ENCODE measurements at places on chromosomes 2 and 18. TPM values are rescaled to one million over a fixed set of nuclear protein-coding genes. Genes with fewer than 3 reads are reported as not detected.

GRCh38 chr18:46623541-46623940 is 33.5 kb downstream of the LOXHD1 start:
- H3K36me3 ChIP-seq: no peaks in the 10 kb centered on the region
- no peak overlapping the region for H3K4me3 ChIP-seq
- H3K4me1 ChIP-seq: no peaks in the 10 kb centered on the region
- no peak overlapping the region for H3K27ac ChIP-seq
- H3K27me3 ChIP-seq: peaks cover 91% of the 10 kb centered on the region

DNA sequence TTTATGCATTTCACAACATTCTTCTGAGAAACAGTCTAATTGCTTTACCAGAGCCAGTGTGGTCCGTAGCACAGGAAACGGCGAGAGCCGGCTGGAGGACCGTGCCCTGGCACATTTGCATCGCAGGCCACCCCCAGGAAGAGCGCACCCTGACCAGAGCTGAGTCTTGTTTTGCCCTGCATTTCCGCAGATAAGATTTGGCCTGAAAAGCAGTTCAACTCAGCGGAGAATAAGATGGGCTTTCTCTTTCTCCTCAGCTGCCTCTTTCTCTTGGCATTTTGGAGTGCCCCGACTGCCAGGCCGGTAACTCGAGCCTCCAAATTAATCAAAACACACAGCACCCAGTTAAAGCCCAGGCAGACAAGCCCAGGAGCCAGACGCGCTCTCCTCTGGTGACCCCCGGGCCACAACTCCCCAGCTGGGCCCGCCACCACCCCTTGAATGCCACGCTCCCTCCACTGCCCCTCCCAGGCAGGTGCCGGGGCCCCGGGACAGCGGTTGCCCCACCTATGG is 464 bp downstream of the COL4A4 start:
- H3K27me3 ChIP-seq: no peaks in the 10 kb centered on the region
- H3K36me3 ChIP-seq: peaks cover 22% of the 10 kb centered on the region
- peak; percentile 46 for DNase-seq
- peak overlapping the region; percentile 90 for H3K4me3 ChIP-seq
- peaks cover 39% of the 10 kb centered on the region for H3K4me1 ChIP-seq

DNA sequence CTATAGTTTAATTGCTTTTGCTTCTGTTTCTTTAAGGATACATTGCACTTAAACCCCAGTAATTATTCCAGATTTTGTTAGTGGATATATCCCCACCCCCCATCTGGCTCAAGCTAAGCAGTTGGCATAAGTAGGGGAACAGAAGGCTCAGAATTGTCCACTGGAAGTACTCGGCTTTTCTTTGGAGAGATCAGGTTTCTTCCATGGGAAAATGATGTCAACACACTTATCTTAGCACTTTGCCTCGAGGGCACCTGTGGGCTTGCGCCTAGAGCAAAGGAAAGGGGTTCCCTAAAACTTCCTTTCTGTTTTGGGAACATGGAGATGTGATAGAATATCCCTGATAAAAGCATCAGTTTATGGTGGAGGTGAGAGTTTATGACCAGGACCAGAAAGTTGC is 130.6 kb downstream of the FMNL2 start:
- peak overlapping the region; percentile 70 for H3K27ac ChIP-seq
- H3K4me3 ChIP-seq: no peak overlapping the region
- no peaks in the 10 kb centered on the region for H3K27me3 ChIP-seq
- H3K4me1 ChIP-seq: peaks cover 76% of the 10 kb centered on the region
- no peak for DNase-seq
- H3K36me3 ChIP-seq: no peaks in the 10 kb centered on the region

DNA sequence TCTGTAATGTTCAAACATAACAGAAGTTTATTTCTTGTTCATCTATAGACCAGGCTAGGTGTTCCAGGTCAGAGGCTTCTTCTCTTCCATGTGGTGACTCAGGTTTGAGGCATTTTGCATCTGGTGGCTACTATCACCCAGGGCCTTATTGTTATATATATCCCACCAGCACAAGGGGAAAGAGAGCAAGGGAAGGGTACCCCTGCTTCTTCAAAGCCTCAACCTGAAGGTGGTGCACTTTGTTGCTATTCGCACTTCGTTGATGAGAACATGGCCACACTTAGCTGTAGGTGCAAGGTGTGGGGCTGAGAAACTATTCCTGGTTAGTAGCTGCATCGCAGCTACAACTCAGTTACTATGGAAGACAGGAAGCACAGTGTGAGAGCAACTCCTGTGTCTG is 27.4 kb upstream of the SLC3A1 start:
- no peaks in the 10 kb centered on the region for H3K27me3 ChIP-seq
- H3K27ac ChIP-seq: peak overlapping the region; percentile 62
- H3K4me3 ChIP-seq: no peak overlapping the region
- H3K36me3 ChIP-seq: peaks cover 15% of the 10 kb centered on the region
- DNase-seq: peak; percentile 63
- peaks cover 46% of the 10 kb centered on the region for H3K4me1 ChIP-seq

DNA sequence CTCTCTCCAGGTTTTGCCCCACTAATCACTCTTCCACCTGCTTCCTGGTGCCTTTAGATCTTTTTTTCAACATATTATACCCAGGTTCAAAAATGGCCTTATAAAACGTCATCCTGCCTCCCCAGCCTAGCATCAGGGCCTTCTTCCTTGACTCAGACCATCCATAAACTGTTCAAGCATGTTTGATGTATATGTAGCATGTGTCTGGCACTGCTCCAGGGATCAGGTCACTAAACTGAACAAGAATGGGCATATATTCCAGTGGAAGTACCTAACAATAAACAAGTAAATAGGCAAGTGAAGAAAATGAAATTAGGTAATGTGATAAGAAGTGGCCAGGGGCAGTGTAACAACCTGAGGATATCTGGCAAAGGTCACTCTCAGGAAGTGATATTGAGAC is 141.2 kb downstream of the TRIB2 start:
- H3K36me3 ChIP-seq: no peaks in the 10 kb centered on the region
- peaks cover 9% of the 10 kb centered on the region for H3K4me1 ChIP-seq
- no peak for DNase-seq
- H3K27ac ChIP-seq: no peak overlapping the region
- no peaks in the 10 kb centered on the region for H3K27me3 ChIP-seq
- H3K4me3 ChIP-seq: no peak overlapping the region

DNA sequence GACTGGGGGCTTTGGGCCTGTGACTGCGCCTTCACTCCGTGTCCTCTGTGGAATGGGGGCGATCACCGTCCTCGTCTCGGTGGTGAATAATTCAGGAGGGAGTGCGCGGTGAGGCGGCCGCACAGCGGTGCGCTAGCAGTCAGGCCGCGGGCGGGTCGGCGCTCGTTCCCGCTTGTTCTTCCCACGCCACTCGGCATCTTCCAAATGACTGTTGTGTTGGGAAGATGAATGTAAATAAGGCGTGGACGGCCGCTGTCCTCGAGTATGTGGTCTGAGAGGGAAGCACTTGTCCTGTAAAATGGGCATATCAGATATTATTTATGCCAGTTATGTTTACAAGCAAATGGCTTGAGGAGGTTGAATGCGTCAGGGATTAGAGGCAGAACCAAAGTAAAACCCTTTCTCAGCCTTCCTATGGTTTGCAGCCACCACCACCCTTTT is 608 bp upstream of the VPS4B start:
- H3K4me1 ChIP-seq: peaks cover 25% of the 10 kb centered on the region
- H3K27ac ChIP-seq: peak overlapping the region; percentile 85
- DNase-seq: no peak
- peaks cover 42% of the 10 kb centered on the region for H3K36me3 ChIP-seq
- H3K27me3 ChIP-seq: no peaks in the 10 kb centered on the region

GRCh38 chr18:46893360-46893759 is 23.9 kb downstream of the PIAS2 start:
- no peak overlapping the region for H3K27ac ChIP-seq
- no peaks in the 10 kb centered on the region for H3K27me3 ChIP-seq
- DNase-seq: no peak
- H3K4me3 ChIP-seq: no peak overlapping the region

DNA sequence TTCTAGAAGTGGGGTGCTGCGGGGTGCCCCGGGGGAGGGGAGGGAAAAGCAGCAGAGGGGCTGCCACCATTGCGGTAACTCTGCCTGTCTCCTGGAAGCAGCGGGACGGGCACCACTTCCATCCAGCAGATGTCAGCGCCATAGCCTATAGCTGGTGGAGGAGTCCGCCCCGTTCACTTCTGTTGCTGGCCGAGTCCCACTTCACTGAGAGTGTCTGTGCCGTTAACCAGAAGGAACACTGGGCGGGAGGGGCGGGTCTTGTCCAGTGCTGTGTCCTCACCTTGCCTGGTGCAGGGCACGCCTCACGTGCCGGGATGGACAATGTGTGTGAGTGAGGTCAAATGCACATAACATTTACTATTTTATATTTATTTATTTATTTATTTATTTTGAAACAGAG is 19.3 kb upstream of the ODC1 start:
- H3K27me3 ChIP-seq: peaks cover 22% of the 10 kb centered on the region
- H3K27ac ChIP-seq: no peak overlapping the region
- peaks cover 4% of the 10 kb centered on the region for H3K36me3 ChIP-seq
- no peaks in the 10 kb centered on the region for H3K4me1 ChIP-seq

- H3K36me3 ChIP-seq: no peaks in the 10 kb centered on the region
- peaks cover 4% of the 10 kb centered on the region for H3K4me1 ChIP-seq
- no peaks in the 10 kb centered on the region for H3K27me3 ChIP-seq
- no peak overlapping the region for H3K4me3 ChIP-seq
- DNase-seq: no peak
Observed at GRCh38 chr2:150341982-150342680, 145.3 kb downstream of the RND3 start.

GRCh38 chr2:26986576-26986975 is 16.1 kb downstream of the MAPRE3 start:
- H3K27me3 ChIP-seq: no peaks in the 10 kb centered on the region
- DNase-seq: no peak
- H3K27ac ChIP-seq: no peak overlapping the region

GRCh38 chr18:53937037-53937436 is 287.4 kb downstream of the MBD2 start:
- no peak for DNase-seq
- H3K36me3 ChIP-seq: no peaks in the 10 kb centered on the region
- no peak overlapping the region for H3K27ac ChIP-seq
- H3K4me3 ChIP-seq: no peak overlapping the region
- H3K27me3 ChIP-seq: no peaks in the 10 kb centered on the region

DNA sequence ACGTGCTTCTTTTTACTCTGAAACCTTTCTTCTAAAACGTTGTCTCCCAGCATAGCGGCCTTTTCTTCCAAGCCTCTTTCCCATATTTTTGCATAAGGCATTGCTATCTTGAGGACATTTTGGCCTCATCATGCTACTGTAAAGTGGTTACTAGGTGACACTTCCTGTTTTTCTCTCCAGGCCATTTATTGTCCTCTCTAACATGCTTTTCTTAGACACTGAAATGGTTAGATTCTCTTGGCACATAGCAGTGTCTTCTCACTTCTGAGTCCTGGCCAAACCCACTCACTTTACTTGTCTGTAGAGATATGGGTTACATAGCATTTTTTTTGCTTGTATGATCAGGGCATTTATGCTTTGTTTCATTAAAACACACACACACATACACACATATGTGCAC is 50.1 kb upstream of the KCNH7 start:
- H3K4me1 ChIP-seq: no peaks in the 10 kb centered on the region
- no peak overlapping the region for H3K4me3 ChIP-seq
- no peaks in the 10 kb centered on the region for H3K27me3 ChIP-seq
- no peaks in the 10 kb centered on the region for H3K36me3 ChIP-seq

- no peaks in the 10 kb centered on the region for H3K36me3 ChIP-seq
- H3K27ac ChIP-seq: no peak overlapping the region
- no peak for DNase-seq
- no peak overlapping the region for H3K4me3 ChIP-seq
- no peaks in the 10 kb centered on the region for H3K4me1 ChIP-seq
Observed at GRCh38 chr18:8001711-8002301, 434.7 kb downstream of the PTPRM start.

DNA sequence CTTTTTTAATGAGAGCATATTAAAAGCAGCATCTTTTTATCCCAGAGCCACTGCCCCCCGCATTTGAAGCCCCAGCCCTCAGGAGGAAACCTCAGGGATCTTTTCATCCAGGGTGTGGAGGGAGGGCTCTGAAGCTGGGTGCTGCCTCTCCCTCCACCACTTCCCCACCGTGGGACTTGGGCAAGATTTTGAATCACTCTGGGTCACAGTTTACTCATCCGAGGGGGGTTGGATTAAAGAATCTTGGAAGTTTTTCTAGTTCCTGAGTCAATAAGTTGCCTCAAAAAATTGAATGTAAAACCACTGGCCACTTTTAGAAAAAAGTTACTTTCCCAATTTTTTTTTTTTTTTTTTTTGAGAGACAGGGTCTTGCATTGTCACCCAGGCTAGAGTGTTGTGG is 62.0 kb upstream of the ANKRD44 start:
- no peaks in the 10 kb centered on the region for H3K27me3 ChIP-seq
- H3K4me3 ChIP-seq: no peak overlapping the region
- H3K27ac ChIP-seq: no peak overlapping the region
- no peaks in the 10 kb centered on the region for H3K36me3 ChIP-seq
- DNase-seq: no peak

- H3K4me3 ChIP-seq: no peak overlapping the region
- peaks cover 90% of the 10 kb centered on the region for H3K27me3 ChIP-seq
- DNase-seq: no peak
- no peak overlapping the region for H3K27ac ChIP-seq
Observed at GRCh38 chr2:16630463-16630862, 35.2 kb downstream of the CYRIA start.

DNA sequence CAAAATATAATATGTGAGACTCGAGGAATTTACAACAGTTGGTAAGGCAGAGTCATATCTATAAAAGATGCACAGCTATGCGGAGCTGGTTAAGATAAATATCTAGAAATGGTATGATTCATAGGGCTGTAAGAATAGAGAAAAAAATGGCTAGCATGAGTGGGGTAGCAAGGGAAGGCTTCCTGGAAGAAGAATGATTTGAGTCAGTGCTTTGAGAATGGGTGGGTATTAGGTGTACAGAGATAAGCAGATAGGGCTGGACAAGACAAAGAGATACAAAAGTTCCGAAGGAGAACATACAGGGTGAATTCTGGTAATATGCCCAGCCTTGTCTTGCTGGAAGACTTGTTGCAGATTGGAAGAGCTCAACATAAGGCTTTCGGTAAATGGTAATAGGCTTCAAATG is 291.5 kb upstream of the CCDC68 start:
- H3K36me3 ChIP-seq: no peaks in the 10 kb centered on the region
- DNase-seq: no peak
- H3K27ac ChIP-seq: no peak overlapping the region

DNA sequence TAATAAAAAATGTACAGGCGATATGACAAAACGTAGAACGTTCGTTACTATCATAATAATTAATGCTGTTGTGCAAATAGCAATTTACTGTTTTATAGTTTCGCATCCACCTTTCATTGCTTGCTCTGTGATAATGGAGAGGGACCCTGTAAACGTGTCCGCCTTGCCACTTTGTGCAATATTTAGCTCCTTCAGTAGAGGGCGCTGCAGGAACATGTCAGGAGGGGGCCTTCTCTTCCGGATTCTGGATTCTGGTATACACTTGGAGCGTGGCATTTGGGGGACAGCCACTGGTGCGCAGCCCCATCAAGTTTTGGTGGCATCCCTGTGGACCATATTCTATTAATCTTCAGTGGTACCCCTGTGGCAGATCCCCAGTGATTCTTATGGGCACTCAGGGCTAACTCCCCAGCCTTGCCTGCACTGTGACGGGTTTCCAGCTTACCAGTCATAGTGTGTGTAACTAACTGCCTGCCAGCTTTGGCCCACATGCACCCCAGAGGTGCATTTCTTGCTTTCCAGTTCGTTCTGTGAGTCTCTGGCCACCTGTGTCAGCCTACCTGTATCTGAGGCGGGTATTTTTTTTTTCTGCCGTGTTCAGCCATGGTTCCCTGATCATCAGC is 140.3 kb downstream of the CYRIA start:
- no peaks in the 10 kb centered on the region for H3K36me3 ChIP-seq
- no peak overlapping the region for H3K4me3 ChIP-seq

The DCDC2C gene
- total RNA-seq: not detected

The NMUR1 gene
- total RNA-seq: not detected

The GALR1 gene
- total RNA-seq: not detected

The DSC3 gene
- total RNA-seq: 9.8 TPM

The TMEM150A gene
- 12.1 TPM for total RNA-seq

Data from Calu3 (cell line).